K562 (cell line): ENCODE measurements at places on chromosomes 7 and 10. TPM values are rescaled to one million over a fixed set of nuclear protein-coding genes. Genes with fewer than 3 reads are reported as not detected.
A peak's percentile ranks its signal among the peaks of the same experiment; 100 is the strongest.

DNA sequence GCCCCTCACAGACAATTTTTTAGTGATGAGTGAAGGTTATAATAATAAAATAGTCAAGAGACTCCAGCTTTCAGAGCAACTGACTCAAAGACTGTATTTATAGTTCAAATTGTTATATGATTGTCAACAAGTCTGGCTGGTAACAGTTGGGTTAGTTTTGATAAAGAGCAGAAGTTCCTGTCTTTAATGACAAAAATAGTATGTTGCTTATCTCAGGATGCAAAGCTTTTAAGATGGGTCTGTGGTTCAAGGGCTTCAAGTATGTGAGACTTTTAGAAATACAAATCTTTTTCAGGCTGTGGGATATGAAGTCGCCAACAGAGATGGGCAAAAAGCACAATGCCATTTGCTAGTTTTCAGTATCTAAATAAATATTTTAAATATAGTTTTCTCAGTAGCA is 118.4 kb downstream of the ABCA13 start:
- no peaks in the 10 kb centered on the region for H3K36me3 ChIP-seq
- no peak for DNase-seq
- no peak overlapping the region for H3K4me3 ChIP-seq
- no peaks in the 10 kb centered on the region for H3K4me1 ChIP-seq

DNA sequence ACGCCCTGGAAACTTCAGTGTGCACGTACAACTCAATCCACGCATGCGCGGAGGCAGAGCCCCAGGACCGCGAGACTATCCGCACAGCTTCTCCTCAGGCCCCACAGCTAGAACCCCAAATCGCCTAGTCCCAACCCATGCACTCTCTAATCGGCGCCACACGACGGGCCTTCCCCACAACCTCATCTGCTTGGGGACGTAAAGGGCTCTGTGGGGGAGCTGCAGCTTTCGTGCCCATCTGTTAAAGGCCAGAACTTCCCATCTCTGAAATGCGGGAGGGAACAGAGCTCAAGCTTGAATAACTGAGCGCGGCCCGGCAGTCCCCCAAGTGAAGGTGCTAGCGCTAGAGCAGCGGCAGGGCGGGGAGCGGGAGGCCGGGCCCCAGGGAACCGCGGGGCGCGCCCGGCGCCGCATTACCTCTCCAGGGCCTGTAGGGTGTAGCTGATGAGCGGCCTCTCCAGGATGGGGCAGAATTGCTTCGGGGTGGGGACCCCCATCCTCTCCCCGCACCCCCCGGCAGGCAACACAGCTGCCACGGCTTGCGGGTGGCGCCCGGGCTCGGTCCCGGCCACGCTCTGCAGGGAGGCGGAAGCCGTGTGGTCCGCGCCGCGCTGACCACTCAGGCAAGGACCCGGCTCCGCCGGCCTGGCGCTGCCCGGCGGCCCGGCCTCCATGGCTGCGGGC is 547 bp downstream of the CRPPA start:
- H3K27me3 ChIP-seq: no peaks in the 10 kb centered on the region
- DNase-seq: peak; percentile 85
- H3K36me3 ChIP-seq: no peaks in the 10 kb centered on the region; the same call in 2 of the 3 replicates
- peak overlapping the region; percentile 66 for H3K4me3 ChIP-seq

- H3K27ac ChIP-seq: no peak overlapping the region
- no peak overlapping the region for H3K4me3 ChIP-seq
- no peaks in the 10 kb centered on the region for H3K4me1 ChIP-seq
- H3K27me3 ChIP-seq: peaks cover 2% of the 10 kb centered on the region; the same call in 2 of the 3 replicates
- no peak for DNase-seq
Observed at GRCh38 chr7:150755473-150756099, 18.4 kb downstream of the GIMAP5 start.

DNA sequence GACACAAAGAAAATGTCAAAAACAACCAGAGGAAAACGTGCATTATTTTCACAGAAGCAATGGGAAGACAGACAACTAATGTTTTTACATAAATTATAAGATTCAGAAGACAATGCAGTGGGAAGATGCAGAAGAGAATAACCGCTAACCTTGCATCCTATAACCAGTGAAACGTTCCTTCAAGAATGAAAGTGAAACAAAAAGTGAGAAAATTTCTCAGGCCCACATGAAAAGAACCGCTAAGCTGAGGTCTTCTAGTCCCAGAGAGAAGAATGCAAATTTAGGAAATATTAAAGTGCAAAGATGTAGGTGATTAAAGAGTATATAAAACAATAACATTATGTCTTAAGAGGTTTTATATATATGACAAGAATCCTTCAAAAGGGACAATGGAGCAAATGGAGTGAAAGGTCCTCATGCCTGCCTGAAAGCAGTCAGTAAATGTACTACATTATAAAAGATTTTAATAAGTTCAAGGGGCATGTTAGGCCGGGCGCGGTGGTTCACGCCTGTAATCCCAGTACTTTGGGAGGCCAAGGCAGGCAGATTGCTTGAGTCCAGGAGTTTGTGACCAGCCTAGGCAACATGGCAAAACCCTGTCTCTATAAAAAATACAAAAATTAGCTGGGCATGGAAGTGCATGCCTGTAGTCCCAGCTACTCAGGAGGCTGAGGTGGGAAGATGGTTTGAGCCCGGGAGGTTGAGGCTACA is 43.1 kb upstream of the DDC start:
- H3K27me3 ChIP-seq: no peaks in the 10 kb centered on the region
- H3K36me3 ChIP-seq: peaks cover 77% of the 10 kb centered on the region
- H3K4me3 ChIP-seq: no peak overlapping the region
- H3K27ac ChIP-seq: no peak overlapping the region
- H3K4me1 ChIP-seq: no peaks in the 10 kb centered on the region

GRCh38 chr10:124992462-124993344 is 50.8 kb downstream of the ZRANB1 start:
- H3K27me3 ChIP-seq: no peaks in the 10 kb centered on the region
- no peaks in the 10 kb centered on the region for H3K36me3 ChIP-seq
- DNase-seq: no peak
- no peak overlapping the region for H3K4me3 ChIP-seq
- H3K4me1 ChIP-seq: no peaks in the 10 kb centered on the region
- no peak overlapping the region for H3K27ac ChIP-seq

DNA sequence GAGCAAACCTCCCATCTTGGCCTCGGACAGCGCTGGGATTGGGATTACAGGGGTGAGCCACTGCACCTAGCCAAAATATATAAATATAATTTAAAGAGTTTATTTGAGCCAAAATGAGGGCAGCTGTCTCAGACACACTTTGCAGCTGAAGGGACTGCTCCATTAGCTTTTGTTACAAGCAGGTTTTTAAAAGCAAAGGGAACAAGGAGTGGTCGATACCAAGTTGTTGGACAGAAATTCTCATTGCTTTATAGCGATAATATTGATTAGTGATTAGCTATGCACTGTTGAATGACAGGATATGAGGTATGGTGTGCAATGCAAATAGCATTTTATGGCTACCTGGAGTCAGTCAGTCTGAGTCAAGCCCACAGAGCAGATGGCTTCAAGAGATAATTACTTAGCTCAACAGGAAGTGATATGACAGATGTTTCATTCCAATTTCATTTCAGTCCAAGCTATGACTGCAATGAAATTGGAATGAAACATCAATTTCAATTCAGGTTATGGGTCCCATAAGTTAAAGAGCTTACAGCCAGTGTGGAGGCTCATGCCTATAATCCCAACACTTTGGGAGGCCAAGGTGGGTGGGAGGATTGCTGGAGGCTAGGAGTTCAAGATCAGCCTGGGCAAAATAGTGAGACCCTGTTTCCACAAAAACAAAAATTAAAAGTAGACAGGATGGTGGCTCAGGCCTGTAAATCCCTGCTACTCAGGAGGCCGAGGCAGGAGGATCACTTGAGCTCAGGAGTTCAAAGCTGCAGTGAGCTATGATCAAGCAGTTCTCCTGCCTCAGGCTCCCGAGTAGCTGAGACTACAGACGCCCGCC is 23.1 kb downstream of the TYW1 start:
- H3K4me3 ChIP-seq: no peak overlapping the region
- no peaks in the 10 kb centered on the region for H3K27me3 ChIP-seq
- H3K36me3 ChIP-seq: peaks cover 70% of the 10 kb centered on the region
- H3K27ac ChIP-seq: peak overlapping the region; percentile 78
- peak; percentile 83 for DNase-seq

- H3K36me3 ChIP-seq: no peaks in the 10 kb centered on the region
- no peaks in the 10 kb centered on the region; the same call in 1 of the 2 replicates for H3K27me3 ChIP-seq
- no peaks in the 10 kb centered on the region for H3K4me1 ChIP-seq
- H3K4me3 ChIP-seq: no peak overlapping the region
Observed at GRCh38 chr10:127435246-127435645, 113.9 kb upstream of the NPS start.

- H3K4me3 ChIP-seq: no peak overlapping the region
- no peak for DNase-seq
- no peaks in the 10 kb centered on the region; the same call in 2 of the 3 replicates for H3K27me3 ChIP-seq
- H3K36me3 ChIP-seq: no peaks in the 10 kb centered on the region
- H3K4me1 ChIP-seq: no peaks in the 10 kb centered on the region
- no peak overlapping the region for H3K27ac ChIP-seq
Observed at GRCh38 chr10:124224331-124225028, 131.1 kb upstream of the CHST15 start.

The HOXA9 gene
- total RNA-seq: not detected in 2 replicates
